ENCODE measurements at places on chromosomes 13 and 19.
A peak's percentile ranks its signal among the peaks of the same experiment; 100 is the strongest.

DNA sequence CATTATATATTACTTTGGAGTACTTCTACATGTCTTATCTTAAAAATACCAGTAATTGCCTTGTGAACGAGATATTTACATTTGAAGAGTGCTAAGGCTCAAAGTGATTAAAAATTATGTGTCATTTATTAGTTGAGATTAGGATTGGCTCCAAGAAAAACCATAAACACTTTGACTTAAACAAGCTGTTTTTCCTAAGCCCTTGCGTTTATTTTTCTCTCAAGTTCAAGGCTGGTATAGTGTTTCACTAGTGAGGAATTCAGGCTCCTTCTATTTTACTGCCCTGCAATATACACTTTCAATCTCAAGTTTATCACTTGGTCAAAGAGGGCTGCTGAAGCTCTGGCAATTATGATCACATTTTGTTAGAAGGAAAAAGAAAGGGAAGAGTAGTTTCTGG lies 49.9 kb downstream of the UFM1 start:
- DNase-seq = no peak

DNA sequence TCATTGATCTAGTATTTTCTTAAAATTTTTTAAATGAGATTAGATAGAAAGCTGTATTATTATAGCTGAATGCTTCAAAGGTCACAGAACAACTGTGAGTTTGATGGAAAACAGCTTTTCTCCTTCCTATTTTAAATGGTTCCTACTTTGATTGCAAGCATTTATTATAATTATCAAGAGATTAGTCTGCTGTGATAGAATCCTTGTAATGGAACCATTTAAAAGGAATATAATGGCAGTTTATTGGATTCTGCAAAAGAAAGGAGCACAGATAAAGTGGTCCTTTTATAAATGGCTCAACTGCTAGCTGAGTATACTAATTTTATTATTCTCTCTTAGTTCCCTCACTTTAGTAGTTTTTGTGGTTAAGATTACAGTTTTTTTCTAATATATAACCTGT lies 87.0 kb downstream of the MAB21L1 start:
- DNase-seq = no peak

GRCh38 chr13:66212511-66212910 lies 1017.6 kb downstream of the PCDH9 start:
- no peak for DNase-seq

GRCh38 chr19:50025794-50026549 lies at the start of gene ZNF473:
TSS of gene ZNF473 (plus strand) at chr19:50026005. CDS start at chr19:50031083, 5,078 bp downstream.
- peak; percentile 96 for DNase-seq

DNA sequence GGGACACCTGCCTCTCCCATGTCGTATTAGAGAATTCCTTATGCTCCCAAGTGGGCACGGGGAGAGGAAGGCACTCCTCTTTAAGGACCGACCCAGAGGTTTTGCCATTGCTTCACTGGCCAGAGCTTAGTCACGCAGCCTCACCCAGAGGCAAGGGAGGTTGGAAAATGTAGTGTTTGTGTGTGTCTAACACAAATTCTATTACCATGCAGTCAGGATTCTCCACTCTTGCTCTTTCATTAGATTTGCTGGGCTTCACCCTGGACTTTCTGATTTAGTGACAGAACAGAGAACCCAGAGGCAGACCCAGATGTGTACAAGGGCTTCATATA lies 14.6 kb upstream of the NCCRP1 start:
- no peak for DNase-seq

DNA sequence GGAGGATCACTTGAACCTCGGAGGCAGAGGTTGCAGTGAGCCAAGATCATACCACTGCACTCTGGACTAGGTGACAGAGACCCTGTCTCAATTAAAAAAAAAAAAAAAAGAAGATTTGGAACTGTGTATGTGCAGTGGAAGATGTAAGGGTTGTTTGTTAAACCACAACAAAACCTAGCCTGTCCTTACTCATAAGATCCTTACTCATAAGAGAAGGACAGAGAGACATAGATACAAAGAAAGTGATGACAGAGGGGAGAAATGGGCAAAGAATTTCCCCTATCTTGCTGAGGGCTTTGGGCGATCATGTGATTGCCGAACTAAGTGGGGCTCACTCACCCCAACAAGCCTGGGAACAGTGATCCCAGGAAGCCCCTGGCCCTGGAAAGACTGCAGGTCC lies 7.9 kb downstream of the ITPKC start:
- DNase-seq = no peak

DNA sequence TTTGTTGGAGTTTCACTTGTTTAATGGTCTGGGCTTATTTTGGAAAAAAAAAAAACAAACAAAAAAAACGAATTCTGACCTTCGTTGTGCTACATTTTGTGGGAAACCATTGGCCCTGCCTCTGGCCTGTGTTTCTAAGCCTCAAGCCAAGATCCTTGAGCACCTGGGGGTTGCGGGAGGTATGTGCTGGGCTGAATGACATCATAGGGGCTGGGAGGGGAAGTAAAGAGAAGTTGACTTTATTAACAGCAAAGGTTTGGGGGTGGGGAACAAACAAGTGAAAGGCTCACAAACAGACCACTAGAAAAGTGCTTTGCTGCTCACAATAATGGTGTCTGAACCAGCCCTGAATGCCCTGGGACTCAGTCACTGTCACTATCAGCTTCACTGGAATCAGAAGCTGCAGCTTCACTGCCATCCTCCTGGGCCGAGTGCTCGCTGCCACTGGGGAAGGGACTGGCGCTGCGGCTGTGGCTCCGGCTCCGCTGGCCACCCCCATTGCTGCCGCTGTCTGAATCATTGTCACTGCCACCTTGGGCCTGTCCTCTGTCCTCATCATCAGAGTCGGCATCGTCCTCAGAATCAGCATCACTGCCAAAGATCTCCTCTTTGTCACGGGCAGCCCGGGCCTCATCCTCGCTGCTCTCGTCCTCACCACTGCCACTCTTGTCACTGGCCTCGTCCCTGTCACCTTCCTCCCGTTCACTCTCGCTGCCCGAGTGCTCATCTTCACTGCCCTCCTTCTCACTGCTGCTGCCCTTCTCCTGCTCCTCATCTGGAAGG lies 5.1 kb downstream of the PAF1 start:
- DNase-seq = no peak

- DNase-seq = peak; percentile 79
These were observed 21.8 kb downstream of the OLFM2 start for GRCh38 chr19:9914315-9915207.

GRCh38 chr19:6267552-6268381 lies 12.0 kb downstream of the MLLT1 start:
- DNase-seq = no peak

- DNase-seq = no peak
These were observed 37.8 kb downstream of the KLF5 start for GRCh38 chr13:73096638-73097037.

- DNase-seq = no peak
These were observed 9.8 kb downstream of the AP1M1 start for GRCh38 chr19:16207490-16208025.

DNA sequence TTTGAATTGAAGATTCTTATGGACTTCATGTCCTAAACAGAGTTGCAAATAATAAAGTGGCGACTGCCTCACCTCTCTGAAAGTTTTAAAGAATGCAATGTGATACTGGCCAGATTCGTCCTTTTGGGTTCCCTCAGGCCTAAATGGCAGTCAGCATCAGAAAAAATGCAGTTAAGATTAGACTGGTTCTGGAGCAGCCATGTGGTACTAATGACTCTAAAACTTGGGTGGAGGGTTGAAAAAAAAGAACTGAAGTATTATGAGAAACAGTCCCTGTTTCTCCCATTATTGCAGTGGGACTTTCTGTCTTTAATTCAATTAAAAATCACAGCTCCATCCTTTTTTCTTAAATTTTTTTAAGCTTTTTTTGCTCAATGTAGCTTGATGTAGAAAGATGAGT lies 37.3 kb downstream of the WDFY2 start:
- DNase-seq = no peak

GRCh38 chr13:105363261-105364190 lies 1171.9 kb downstream of the EFNB2 start:
- no peak for DNase-seq

DNA sequence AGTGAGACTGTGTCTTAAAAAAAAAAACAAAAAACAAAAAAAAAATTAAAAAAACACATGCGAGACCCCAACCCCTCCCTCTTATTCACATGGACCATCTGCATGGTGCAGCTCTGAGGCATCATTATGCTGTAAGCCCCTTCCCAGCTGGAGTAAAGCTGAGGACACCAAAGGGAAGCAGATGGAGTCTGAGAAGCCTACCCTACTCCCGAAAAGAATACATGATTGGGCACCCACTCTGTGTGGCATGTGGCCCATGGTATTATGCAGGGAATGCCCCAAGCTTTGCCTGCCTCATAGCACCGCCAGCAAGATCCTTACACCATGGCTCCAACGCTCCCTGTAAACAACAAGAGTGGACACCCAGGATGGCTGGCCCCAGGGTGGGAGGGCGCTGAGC lies 4.7 kb downstream of the PTH2 start:
- DNase-seq = no peak

GRCh38 chr13:105365021-105365550 lies 1170.4 kb downstream of the EFNB2 start:
- no peak for DNase-seq

DNA sequence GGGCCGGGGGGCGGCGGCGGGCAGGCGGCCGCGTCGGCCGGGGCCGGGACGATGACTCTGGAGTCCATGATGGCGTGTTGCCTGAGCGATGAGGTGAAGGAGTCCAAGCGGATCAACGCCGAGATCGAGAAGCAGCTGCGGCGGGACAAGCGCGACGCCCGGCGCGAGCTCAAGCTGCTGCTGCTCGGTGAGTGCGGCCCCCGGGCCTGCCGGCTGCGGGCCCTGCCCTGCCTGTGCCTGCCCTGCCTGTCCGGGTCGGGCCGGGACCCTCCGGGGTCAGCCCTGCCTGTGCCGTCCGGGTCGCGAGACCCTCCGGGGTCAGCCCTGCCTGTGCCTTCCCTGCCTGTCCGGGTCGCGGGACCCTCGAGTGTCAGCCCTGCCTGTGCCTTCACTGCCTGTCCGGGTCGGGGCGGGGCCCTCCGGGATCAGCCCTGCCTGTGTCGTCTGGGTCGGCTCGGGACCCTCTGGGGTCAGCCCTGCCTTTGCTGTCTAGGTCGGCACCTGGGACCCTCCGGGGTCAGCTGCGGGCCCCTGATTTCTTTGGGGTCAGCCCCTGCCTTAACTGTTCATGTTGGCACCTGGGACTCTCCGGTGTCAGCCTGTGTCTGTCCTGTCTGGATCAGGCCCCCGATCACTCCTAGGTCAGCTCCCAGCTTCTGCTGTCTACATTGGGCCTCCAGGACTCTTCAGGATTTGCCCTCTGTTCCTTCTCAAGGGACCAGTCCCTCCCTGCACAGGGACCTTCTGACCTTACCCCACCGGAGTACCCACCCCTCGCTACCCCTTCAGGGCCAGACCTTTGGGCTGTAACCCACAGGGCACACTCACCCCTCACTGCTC lies 659 bp downstream of the GNA11 start:
- DNase-seq = no peak

DNA sequence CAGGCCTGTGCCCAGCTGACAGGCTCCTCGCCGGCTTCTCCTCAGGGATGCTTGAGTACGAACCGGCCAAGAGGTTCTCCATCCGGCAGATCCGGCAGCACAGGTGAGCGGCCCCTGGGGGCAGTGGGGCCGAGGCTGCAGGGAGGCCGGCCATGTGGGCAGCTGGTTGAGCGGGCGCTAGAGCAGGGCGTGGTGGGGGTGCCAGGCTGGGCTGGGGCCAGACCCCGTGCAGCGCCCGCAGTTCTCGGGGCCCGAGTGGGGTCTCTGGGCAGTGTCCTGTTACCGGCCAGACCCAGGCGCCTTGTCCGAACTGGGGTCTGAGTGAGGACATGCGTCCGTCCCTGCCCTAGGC lies 15.9 kb downstream of the CBARP start:
- DNase-seq = no peak

GRCh38 chr13:40433577-40433976 lies 232.9 kb downstream of the FOXO1 start:
- peak; percentile 59 for DNase-seq

GRCh38 chr19:13121551-13122274 lies 3.6 kb downstream of the NACC1 start:
- peak; percentile 25 for DNase-seq

DNA sequence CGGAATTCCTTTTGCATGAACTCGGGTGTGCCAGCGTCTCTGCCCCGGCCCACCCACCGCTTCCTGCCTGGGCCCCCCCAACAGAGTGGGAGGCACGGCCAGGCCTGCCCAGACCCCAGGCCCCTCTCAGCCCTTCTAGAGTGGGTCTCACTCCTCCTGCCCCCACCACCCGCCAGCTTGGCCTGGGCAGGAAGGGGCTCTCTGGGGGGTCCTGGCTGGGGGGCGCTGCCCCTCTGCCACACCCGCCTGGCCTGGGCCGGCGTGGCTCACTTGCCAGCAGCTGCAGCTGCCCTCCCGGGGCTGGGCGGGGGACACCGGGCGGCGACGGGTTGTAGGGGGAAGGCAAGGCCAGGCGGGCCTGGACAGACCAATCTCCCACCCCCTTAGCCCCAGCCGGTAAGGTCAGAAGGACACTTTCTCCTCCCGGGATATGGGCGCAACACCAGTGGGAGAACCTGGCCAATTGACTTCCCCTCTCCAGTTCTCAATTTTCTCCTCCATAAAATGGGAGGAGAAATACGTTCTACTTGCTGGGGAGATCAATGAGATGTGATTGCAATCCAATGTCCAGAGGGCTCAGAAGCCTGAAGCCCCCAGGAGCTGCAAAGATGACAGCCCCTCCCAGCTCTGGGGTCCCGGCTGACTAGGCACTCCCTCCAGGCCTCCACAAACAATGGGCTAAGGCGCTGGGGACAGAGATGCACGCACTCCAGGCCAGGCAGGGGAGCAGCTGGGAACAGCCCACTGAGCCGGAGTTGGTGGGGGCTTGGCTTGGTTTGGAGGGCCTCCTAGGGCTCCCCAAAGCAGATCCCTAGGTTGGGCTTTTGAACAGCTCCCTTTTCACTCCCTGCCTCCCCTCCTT lies 2.4 kb downstream of the CRLF1 start:
- DNase-seq = no peak

- DNase-seq = no peak
These were observed 1.6 kb downstream of the GRIK5 start for GRCh38 chr19:42068361-42068755.

DNA sequence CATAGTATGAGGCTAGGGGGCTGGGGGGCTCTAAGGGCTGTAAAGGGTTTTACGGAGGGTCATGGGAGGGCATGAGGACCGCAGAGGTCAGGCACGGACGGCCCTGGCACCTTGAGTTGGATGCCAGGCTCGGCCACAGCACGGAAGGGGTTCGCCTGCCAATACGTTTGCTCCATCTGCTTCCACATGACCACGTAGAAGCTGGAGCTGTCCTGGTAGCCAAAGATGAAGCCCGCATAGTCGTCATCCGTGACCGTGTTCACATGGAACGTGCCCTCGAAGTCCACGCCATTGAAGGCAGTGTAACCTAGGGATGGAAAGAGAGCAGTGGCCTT lies 6.4 kb downstream of the COMP start:
- no peak for DNase-seq

DNA sequence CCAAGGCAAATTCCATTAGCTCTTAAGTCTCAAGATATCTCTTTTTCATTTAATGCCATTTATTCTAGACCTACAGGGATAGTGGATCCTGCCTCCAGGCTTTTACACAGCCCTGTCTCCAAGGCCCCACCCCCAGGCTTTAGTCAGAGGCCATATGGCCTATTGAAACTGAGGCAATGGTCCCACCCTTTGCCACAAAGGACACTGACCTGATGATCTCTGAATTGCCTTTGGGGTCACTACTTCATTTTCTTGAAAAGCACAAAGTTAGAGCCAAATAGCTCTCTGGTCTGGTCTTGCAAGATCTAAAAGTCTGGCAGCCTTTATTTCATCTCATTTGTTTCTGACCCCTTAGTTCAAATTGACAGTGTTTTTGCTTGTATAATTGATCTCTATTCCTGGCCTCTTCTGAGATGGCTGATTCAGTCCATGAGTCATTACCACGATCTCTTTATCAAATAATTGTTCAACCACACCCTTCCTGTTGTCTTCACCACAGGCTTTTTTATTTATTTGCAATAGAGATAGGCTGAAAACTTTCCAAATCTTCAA lies 209.8 kb downstream of the FGF14 start:
- no peak for DNase-seq
